ENCODE measurements at places on chromosomes 12 and 14. TPM values are rescaled to one million over a fixed set of nuclear protein-coding genes. Genes with fewer than 3 reads are reported as not detected.

- DNase-seq = no peak
These were observed 2.3 kb downstream of the DGLUCY start for GRCh38 chr14:91115986-91116770.

- no peak for DNase-seq
These were observed 17.4 kb upstream of the DRAM1 start for GRCh38 chr12:101859664-101860607.

DNA sequence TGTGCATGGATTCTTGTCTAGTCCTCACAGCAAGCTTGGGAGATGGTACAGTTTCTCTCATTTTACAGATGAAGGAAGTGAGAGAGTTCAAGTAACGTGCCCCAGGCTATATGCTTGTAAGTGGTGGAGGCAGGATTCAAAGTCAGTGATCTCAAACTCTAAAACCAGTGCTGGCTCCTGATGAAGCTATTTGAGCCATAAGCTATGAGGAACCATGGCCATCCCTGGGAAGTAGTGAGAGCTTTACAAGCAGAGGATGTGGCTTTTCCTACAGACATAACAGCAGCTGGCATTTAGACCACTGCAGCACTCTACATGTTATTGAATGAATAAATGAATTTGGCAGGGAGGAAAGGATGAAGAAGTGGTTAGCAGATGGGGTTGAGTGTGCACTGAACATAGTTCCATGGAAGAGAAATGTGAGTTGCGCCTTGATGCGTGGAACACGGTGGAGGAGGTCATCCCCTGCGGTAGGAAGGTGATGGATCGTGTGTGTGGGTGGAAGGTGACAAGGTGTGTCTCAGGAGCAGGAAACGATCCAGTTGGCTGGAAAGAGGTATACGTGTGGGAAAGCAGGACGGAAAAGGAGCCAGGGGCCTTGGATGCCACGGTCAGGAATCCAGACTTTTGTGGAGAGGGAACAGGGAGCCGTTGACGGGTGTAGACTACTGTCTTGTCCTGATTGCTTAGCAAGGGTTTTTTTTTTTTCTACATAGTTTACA lies 65.2 kb downstream of the RFX4 start:
- no peak for DNase-seq

- DNase-seq = no peak
These were observed 61.8 kb downstream of the FBXL14 start for GRCh38 chr12:1532375-1533165.

DNA sequence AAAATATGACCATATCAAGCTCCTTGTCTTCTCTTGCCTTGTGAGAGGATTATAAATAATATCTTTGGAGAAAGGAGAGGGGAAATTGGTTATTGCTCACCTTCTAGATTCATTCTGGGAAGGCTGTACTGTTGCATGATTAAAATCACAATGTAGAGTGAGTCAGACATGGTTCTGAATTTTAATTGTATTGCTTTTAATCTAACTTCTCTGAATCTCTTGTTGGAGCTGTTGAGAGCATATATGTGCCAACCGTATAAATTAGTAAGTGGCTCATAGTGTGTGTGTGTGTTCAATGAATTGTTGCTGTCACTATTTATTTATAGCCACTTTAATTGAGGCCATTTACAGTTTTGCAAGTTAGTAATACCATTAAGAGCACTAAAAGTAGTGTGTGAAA lies 56.1 kb downstream of the KCNJ8 start:
- no peak for DNase-seq

The EML5 gene
- total RNA-seq = 0.42 TPM

- DNase-seq = no peak
These were observed 150.7 kb upstream of the CPM start for GRCh38 chr12:69083689-69084088.

- DNase-seq = no peak
These were observed 28.2 kb downstream of the TSPAN19 start for GRCh38 chr12:85007836-85008235.

All from right cardiac atrium (tissue), 5 donors.